ENCODE measurements at places on chromosomes 3 and 15.

GRCh38 chr3:119219069-119219468 is 21.6 kb downstream of the B4GALT4 start:
- no peak for DNase-seq

DNA sequence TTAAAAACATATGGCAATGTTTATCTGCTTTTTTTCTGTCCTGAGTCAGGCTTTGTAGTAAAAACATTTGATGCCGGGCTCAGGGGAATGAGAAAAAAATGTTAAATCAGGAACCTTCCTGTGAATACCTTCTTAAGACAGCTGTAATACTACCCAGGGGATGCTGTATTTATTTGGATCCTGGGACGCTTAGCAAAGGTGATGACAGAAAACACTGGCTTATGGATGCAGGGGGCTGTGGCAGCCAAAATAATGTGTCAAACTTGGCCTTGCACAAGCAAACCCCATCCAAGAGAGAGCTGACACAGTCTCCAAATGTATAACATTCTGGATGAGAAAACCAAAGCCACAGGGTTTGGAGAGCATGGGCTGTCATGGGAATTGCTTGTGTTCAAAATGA is 438.2 kb upstream of the PROK2 start:
- DNase-seq: no peak

- DNase-seq: no peak
These were observed 25.6 kb downstream of the SQOR start for GRCh38 chr15:45660231-45660979.

GRCh38 chr3:101119535-101119934 is 126.3 kb upstream of the ABI3BP start:
- DNase-seq: no peak

DNA sequence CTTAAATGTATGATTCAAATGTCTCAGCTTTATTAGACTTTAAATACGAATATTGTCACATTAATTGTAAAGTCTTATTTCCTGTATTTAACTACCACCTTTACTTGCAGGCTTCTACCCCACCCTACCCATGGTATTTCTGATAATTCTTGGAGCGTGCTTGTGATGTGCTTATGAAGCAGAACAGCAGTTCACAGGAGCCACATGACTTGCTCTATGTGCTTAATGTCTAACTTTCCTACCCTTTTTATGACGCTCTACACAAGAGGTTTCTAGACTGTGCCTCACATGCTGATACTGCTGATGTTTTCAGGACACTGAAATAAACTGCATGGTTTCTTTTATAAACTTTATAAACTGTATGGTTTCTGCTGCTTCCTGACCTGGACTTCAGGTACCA is 553.5 kb upstream of the CCDC54 start:
- DNase-seq: no peak

- no peak for DNase-seq
These were observed 27.7 kb downstream of the ALDH1A2 start for GRCh38 chr15:58037723-58038301.

GRCh38 chr3:151592287-151592686 is 131.4 kb upstream of the IGSF10 start:
- DNase-seq: no peak

GRCh38 chr3:106750092-106750491 is 627.1 kb upstream of the CCDC54 start:
- no peak for DNase-seq

DNA sequence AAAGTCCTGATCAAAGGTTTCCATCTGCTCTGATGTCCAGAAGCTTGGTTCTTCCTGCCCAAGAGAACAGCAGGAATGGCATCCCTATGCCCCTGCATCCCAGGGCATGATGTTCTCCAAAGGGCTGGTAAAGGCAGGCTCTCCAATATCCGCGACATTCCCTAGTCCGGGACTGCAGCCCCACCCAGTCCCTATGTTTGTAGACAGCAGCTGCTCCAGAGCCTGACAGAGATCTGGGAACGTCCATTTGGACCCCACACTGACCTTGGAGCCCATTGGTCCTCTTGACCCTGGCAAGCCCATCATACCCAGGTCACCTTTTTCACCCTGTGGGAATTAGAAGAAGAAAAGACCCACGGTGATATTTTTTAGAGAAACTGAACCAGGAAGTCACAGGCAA is 46.3 kb downstream of the COLQ start:
- no peak for DNase-seq

- DNase-seq: no peak
These were observed 204.7 kb downstream of the TBL1XR1 start for GRCh38 chr3:176992565-176992964.

GRCh38 chr3:41330465-41330864 is 131.2 kb downstream of the CTNNB1 start:
- no peak for DNase-seq

GRCh38 chr15:66884661-66885237 is 180.7 kb upstream of the SMAD3 start:
- no peak for DNase-seq

- no peak for DNase-seq
These were observed 395.6 kb downstream of the EPHB1 start for GRCh38 chr3:135190658-135191057.

DNA sequence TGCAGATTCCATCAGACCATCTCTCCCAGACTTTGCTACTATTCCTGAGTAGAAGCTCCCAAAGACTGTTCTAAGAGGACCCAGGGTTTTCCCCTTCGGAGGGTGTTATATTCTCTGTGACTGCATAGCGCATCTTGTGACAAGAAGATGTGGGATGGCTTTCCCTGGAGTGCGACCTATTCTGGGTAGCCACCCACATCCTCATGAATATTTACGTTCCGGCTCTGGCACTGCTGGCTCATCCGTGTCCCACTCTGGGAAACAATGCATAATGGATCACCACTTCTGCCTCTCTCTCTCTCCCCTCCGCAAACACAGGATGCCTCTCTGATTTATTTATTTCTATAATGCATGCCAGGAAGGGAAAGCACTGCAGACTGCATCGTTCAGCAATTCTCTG is 166.1 kb downstream of the PYDC2 start:
- DNase-seq: no peak

DNA sequence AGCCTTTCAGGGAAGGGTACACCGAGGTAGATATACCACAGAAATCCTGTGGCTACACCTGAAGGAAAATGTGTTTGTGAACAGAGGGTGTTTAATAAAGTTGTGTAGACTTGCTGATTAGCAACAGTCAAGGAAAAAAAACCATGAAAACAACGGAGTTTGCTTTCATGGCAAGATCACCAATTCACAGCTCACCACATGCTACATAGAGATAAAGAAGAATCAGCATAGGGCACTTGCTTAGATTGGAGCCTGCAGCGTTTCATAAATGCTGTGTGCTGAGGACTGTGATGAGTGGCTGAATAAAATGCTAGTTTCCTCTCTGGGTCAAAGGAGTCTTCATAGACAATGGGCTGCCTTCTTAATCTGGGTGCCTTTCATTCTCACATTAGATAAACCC is 257.6 kb downstream of the SLC9A9 start:
- DNase-seq: no peak

- no peak for DNase-seq
These were observed 26.0 kb downstream of the XPC start for GRCh38 chr3:14152233-14152962.

Data from stimulated activated CD4-positive, alpha-beta T cell treated with anti-CD3 and anti-CD28 coated beads, Interleukin-1b, Interleukin-23, amount 100 ng/mL, for 24 hours (primary cell).